ENCODE measurements at places on chromosomes 3 and 15. TPM values are rescaled to one million over a fixed set of nuclear protein-coding genes. Genes with fewer than 3 reads are reported as not detected.

- DNase-seq: no peak
These were observed 30.5 kb downstream of the OXSM start for GRCh38 chr3:25820366-25820765.

The GUCA1C gene
- total RNA-seq: not detected

The ACSBG1 gene
- 0.22 TPM for total RNA-seq

- DNase-seq: no peak
These were observed 498.1 kb upstream of the TPRG1 start for GRCh38 chr3:188673646-188674186.

DNA sequence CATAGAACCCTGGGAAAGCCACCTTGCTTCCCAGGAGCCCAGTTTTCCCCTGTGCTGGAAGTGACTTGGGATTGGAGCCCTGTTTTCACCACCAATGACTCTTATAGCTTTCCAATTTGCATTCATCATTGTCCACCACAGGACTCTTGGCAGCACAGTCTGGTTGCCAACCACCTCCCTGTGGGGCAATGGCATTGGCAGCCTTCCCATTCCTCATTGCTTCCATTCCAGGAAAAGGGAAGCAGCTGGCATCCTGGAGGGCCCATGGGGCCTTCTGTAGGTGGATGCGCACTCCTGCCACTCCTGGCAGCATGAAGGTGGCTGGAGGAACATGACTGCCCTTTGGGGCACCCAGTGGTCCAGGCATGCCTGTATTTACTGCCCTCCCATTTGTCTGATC, 57.7 kb downstream of the FEM1B start:
- no peak for DNase-seq

The CCR9 gene
- 0.11 TPM for total RNA-seq

DNA sequence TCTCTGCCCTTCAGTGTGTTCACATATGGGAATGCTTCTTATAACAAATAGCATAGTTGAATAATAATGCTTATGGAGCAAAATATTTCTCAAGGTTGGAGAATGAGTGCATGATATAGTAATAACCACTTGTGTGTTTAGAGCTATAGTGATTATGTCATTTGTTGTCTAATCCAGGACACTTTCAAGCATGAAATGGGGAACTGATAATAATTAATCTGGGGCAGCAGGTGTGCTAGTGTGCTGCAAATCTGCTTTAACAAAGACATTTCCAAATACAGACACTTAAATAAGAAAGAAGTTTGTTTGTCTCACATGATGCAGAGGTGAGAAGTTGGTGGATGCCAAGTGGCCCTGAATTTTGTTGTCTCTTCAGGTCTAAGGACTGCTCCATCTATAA, 579.3 kb upstream of the GRM7 start:
- no peak for DNase-seq

DNA sequence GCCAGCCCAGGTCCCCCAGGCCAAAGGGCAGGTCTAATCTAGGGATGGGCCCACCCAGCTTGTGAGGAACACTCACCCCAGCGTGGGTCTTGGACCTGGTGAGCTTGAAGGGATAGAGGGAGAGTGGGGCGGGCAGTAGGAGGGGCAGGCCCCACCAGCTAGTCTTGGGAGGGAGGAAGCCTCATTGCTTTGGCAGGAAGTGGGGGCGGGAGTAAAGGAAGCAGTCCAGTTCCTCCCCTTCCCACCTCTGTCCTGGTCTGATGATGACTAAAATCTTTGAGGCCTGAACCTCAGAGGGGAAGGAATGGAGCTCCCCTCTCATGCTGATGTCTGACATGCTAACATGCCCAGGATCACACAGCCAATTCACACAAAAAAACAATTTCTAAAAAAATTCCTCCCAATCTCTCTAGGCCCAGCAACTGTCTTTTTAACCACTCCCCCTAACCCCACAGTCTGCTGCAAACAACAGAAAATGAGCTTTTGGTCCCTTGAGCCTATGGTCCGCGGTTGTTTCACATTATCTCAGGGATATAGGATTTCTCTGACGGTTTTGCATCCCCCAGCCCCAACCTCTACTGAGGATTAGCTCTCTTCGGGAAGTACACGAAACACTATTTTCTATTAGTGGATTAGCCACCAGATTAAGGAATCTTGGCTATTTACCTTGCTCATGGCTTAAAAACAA, 30.7 kb upstream of the DUSP7 start:
- no peak for DNase-seq

DNA sequence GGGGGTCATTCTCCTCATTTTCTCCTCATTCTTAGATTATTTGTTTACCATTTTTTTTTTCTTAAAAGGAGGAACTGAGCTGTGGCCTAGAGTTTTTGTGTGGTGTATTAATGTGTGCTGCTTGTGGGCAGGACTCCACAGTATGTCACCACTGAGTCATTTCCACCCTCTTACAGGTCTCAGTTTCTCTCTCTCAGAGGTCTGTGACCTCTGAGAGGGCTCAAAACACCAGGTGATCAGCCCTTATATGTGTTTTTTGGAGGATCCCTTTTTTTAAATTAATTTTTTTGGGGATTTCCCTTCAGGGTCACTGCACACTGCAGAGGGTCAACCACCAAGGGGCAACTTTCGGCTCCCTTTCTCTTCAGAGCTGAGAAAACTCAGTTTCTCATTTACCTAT, 166.4 kb downstream of the SUCNR1 start:
- DNase-seq: no peak

- DNase-seq: peak; percentile 10
These were observed 128.1 kb downstream of the NSMCE3 start for GRCh38 chr15:29141308-29142128.

DNA sequence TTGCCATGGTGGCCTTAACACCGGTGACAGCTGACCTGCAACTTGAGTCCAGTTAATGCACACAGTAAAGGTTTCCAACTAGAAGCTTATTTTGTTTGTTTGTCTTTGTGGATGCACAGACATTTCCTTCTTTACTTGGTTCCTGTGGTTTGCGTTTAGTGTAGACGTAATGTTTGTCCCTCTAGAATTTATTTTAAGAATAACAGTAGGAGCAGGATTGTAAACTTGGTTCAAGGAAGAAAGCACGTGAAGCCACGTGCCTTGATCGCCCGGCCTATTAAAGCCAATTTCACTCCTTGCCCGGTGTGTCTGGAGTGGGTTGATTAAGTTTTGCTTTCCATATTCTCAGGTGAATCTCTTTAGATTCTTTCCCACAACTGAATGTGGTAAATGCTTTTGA, 263.2 kb upstream of the C2CD4B start:
- no peak for DNase-seq

The ATP10A gene
- total RNA-seq: 24.1 TPM

GRCh38 chr3:128490915-128491690, 1.9 kb downstream of the GATA2 start:
- no peak for DNase-seq

DNA sequence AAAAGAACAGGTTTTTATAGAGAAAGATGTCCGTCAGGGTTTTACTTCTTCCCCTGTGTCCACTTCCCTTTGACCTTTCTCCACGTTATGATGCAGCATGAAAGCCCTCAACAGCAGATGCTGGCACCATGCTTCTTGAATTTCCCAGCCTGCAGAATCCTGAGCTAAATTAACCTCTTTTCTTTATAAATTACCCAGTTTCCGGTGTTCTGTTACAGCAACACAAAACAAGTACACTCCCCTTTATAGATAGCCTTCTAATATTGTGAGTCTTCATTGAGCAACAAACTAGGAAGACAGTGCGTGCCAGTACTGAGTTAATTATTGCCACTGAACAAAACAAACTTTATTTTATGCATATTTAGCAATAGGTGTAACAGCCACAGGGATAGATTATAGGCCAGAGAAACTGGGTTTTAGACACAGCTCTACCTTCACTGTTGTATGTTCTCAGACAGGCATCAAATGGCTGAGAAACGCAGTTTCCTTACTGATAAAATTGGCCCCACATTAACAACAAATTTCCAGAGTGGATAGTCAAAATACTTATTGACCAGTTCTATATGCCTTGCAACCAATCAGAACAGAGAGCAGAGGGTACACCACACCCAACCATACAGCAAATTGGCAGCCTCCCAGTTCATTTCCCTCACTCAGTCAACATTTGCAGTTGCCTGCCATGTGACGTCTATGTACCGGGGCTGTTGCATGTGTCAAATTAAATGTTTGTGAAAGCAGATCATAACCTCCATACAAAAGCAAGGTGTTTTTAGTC, 14.4 kb upstream of the TBL1XR1 start:
- DNase-seq: peak; percentile 67

GRCh38 chr3:59782664-59783063, 732.8 kb upstream of the CFAP20DC start:
- DNase-seq: no peak

GRCh38 chr3:186682812-186683211, 17.0 kb downstream of the HRG start:
- DNase-seq: no peak

GRCh38 chr3:33122991-33123390, 9.2 kb downstream of the CRTAP start:
- no peak for DNase-seq

The B3GNT5 gene
- total RNA-seq: 41.6 TPM

DNA sequence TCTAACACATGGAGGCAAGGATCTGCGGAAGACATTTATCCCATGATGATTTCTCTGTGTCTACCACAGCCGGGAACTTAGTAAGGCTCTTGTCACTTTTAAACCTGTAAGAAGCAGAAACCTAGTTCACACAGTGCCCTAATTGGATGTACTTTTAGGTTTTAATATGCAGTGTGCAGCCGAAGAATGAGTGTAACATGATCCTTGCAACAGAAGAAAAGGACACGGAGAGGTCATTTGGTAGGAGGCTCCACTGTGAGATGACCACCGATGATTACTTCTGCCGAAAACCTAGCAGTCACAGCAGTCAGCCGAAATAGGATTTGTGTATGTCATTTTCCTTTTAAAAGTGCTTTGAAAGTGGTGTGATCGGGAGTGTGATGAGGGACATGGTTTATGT, 6.8 kb downstream of the CACNA1D start:
- DNase-seq: no peak

GRCh38 chr3:52144034-52144795, 10.0 kb downstream of the POC1A start:
- DNase-seq: peak; percentile 15

DNA sequence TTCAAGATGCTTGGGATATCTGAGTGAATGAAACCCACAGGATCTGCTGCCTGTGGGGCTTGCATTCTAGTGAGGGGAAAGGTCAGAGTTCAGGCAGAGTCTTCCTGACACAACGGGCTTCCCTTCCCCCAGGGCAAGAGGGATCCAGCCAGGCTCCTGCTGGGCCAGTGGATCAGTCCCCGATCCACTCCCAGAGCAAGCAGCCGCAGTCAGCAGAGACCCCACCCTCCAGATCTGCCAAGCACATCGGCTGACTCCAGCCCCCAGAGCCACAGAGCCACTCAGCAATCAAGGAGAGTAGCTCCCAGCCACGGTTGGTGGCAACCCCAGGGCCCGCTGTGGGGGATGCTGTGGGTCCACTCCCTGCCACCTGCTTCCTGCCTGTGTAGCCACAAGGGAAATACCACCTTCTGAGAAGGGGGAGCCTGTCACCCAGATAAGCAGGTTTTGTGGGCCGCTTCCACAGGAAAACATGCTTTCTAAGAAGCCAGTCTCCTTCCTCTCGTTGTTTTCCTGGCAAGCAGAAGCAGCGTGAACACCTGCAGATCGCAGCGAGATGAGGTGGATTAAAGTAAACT, 44.9 kb downstream of the CPN2 start:
- no peak for DNase-seq

Measured in upper lobe of left lung (tissue), 6 donors.